Muscle of back (tissue), 13 donors: ENCODE measurements at places on chromosomes 5 and 9.

- no peak for DNase-seq
These were observed 14.9 kb upstream of the FCN1 start for GRCh38 chr9:134932606-134933005.

GRCh38 chr9:135815830-135816650 lies 91.3 kb downstream of the CAMSAP1 start:
- no peak for DNase-seq

DNA sequence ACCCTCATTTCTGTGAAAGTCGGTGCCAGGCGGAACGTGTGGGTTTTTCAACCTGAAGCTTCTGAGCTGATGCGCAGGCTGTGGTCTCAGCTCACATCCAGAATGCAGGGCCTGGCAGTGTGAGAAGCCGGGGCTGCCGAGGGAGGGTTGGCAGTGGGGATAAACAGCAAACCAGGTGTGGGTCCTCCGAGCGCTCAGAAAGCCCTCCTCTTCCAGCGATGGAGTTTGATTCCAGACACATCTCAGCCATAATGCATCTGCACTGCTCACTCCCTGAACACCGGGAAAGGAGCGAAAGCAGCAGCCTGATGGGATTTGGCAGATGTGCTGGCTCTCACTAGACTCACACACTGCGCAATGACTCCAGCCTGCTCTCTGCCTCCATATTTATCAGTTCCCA lies 280.1 kb downstream of the HSPA4 start:
- peak; percentile 20 for DNase-seq

DNA sequence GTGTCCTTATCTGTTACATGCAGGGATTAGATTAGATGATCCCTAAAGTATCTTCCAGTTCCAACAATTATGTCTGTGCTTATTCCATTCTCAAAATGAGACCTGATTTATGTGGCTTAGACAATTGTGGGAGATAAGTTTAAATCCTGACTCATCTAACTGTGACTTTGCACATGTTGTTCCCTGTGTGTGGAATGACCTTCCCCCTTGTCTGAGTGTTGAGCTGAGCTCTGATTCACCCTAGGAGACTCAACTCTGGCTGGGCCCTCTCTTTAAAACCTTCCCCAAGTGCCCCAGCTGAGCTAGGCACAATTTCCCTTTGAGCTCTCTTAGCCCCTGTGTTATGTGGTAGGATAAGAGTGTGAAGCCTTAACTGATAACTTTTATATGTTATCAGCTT lies 118.9 kb upstream of the ELL2 start:
- DNase-seq, result no peak

- DNase-seq, result no peak
These were observed 39.9 kb downstream of the GDNF start for GRCh38 chr5:37799865-37800421.

DNA sequence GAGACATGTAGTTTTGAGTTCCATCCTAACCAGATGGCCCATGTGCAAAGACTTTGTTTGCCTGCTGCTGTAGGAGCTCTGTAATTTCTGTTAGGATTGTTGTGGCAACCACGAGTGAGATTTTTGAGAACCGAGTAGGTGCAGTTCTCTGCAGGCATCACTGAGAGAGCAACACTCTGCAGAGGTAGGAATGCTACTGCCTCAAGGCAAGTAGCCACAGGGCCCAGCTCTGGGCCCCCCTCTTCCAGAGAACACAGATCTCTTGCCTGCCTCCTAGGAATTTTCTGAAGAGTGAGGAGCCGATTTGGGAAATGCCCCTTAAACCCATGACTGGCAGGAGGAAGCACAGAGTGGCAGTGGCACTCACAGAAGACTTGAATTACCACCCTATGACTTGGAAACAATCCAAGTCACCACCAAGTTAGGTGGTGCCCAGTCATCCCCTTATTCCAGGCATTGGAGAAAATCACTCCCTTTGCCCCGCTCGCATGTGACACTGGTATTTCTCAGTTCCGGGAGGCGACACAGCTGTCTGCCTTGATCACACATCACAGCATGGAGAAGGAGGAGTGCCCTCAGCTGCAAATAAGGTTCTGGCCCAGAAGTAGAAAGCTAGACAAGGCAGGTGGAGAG lies 52.5 kb upstream of the SLC2A8 start:
- no peak for DNase-seq

DNA sequence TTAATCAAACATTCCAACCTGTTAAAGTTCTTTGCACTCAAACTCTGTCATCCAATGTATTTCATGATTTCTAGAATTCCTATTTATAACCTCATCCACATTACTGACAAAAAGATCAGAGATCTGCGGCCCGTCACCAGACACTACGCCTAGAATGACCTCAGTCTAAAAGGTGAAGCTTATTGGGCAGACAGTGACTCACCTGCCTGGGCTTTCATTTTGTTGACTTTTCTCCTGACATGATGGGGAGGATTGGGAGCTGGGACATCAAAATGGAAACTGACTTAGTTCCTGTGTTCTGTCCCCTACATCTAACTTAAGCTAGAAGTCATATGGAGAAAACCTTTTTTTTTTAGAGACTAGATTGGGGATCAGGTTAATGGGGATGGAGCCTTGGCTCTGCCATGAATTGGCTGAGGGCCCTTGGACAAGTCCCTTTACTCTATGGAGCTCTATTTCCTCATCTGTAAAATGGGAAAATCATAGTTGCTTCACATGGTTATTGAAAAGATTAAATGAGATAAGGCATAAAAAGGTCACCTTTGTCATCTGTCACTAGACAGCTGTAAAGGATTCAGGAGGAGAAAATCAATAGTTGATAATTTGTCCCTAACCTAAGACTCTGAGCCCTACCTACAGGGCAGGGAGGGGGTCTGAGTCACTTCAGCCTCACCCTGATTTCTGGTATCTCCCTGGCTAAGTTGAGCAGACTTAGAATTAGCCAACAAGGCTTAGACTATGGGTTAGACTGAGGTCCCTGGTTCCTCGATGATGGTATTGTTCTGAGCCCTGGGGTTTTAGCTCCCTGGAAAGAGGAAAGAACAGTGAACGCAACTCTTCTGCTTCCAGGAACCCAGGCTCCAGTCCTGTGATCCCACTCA lies 224.8 kb upstream of the TBC1D2 start:
- no peak for DNase-seq

- no peak for DNase-seq
These were observed 266.8 kb downstream of the AOPEP start for GRCh38 chr9:94993160-94993820.

- no peak for DNase-seq
These were observed 565.5 kb upstream of the DMAC1 start for GRCh38 chr9:8365029-8365428.

GRCh38 chr5:107806705-107807104 lies 136.0 kb upstream of the EFNA5 start:
- DNase-seq, result no peak
